ENCODE measurements at places on chromosomes 1 and 21.

DNA sequence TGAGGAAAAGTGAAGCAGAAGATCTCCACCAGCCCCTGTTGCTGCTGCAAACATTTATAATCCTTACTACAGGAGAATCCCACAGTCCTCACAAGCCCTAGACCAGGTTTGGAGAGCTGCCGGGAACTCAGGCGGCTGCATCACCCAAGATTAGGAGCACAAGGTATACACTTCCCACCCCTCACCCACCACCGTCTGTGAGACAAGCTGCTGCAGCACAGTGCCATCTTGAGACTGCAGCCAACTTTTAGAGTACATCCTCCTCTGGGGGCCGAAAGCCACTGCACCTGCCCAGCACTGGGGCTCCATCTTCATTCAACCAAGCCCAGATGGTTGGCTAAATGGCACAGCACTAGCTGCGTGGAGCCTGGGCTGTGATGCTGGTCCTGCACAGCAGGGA, 13.8 kb downstream of the OLFML3 start:
- no peak for DNase-seq

GRCh38 chr1:3695326-3696217, 43.3 kb downstream of the TP73 start:
- DNase-seq = peak; percentile 96

DNA sequence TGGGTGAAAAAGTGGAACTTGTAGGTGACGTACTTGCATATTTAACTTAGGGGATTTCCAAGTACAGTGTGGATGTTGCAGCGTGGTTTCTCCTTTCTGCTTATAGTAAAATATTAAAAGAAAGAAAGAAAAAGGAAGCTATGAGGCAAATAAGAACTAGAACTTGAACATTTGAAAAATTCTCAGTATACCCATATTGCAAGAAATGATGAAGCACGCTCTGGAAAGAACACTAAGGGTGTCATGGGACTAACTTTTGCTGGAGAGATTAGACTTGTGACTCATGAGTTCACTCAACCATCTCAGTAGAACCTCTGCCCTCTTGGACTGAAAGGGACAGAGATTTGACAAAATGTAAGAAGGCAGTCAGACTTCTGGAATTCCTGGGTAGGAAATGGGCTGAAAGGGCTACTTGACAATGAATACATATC, 704.5 kb upstream of the ADGRL4 start:
- DNase-seq = no peak

DNA sequence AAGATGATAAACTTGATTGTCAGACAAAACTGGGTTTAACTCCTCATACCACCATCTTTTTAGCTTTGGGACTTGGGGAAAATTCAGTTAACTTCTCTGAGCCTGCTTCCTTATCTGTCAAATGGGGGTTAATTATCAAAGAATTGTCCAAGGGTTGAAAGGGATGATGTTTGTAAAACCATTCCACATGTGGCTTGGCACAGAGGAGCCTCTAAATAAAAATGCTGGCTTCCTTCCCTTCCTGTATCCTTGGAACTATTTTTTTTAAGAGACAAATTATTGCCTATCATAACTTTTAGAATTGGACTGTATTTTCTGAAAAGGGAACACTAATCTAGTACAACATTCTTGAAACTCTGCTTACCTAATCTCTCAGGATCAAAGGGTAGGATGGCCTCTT, 143.4 kb upstream of the USP24 start:
- DNase-seq = no peak

- no peak for DNase-seq
Measured at GRCh38 chr21:38471766-38472165, 26.5 kb downstream of the ERG start.

Measured in HuH-7 (cell line).